ENCODE measurements at places on chromosomes 1 and 21.

- DNase-seq = no peak
Observed at GRCh38 chr1:211305044-211305443, 21.6 kb upstream of the TRAF5 start.

DNA sequence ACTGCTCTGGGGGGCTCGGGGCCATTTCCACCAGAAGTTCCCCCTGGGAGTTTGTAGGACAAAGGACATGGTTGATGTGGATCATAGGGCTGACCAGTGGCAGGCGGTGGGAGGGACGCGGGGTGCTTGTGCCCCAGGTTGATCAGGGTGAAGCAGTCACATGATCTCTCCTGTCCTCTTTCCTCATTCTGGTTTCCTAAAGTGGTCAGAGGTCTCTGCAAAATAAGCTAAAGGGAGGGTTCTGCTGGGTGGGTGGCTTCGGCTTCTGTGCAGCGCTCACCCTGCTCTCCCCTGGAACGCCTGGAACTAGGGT is 9.2 kb downstream of the PDXK start:
- no peak for DNase-seq

DNA sequence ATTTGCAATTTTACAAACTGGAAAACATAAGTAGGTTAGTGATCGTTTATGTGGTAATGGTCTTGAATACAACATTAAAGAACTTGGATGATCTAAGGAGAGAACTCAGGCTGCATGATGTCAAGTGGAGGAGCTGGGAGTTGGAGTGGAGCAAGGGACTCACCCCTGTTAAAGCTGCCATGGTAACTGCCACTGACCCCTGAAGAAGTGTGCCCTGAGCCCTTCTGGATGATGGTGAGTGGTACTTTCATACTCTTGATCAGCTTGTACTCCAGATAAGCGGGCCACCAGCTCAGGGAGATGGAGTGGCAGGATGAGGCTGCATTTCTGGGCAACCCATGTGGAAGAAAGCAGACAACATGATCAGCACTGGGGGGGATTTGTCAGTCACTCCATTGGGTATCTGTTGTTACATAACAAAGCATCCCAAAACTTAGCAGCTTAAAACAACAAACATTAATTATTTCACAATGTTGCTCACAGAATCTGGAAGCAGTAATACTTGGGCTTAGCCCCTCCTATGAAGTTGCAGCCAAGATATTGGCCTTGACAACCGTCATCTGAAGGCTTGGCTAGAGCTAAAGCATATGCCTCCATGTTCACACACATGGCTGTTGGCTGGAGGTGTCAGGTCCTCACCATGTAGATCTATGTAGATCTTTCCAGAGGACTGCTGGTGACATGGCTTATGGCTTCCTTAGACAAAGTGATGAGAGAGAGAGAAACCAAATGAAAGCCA is 213.8 kb downstream of the DUSP10 start:
- DNase-seq = no peak

GRCh38 chr1:47692196-47692595 is 254.4 kb downstream of the FOXD2 start:
- no peak for DNase-seq

- DNase-seq = no peak
Observed at GRCh38 chr1:183670169-183670568, 17.1 kb upstream of the APOBEC4 start.

DNA sequence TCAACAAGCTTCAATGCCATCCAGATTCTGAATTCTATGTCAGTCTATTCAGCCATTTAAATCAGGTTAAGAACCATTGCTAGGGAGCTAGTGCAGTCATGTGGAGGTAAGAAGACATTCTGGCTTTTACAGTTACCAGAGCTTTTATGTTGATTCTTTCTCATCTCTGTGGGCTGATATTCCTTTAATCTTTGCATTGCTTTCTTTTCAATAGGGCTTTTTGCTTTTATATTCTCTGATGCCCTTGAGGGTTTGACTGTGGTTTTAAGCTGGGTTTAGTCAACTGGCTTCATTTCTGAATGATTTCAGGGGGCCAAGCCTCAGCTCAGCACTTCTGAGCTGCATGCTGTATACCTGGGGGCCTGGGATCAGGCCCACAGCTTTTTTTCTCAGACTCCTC is 51.0 kb upstream of the GORAB start:
- DNase-seq = no peak

DNA sequence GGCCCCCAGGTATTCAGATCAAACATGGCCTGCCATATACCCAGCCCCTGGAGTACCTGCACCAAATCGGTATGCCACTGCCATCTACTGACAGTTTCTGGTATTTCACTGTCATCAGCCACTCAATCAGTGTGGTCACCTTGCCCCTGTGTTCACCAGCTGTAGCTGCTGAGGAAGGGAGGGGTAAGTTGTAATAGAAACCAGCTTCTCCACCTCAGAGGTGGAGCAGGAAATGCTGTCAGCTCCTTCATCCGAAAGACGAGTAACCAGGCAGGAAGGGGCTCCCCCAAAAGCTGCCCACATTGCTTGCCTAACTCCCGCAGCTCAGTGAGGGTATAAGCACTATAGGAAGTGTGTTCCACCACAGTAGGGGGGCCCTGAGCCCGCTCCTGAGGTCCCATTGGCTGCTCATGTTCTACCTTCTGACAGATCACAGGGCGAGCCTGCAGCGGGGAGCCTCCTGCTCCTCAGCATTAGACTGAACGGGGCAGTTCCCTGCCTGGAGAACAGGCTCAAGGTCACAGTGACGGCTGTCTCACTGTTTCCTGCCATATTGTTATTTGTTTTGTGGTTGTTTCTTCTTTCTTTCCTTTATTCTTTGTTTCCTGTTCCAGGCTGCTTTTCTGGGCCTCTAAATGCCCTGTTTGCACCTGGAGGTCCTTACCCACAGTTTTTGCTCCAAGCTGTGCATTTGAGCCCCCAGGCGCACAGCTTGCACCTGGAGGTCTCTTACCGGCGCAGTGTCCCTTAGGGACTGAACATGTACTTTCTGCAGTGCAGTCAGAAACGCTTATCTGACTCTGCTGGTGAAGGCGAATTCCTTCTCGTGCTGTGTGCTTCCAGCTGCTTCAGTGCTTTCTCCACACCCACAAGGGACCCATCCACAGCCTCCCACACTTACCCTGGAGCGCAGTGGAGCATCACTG is 1638.3 kb downstream of the MRPL39 start:
- peak; percentile 89 for DNase-seq

DNA sequence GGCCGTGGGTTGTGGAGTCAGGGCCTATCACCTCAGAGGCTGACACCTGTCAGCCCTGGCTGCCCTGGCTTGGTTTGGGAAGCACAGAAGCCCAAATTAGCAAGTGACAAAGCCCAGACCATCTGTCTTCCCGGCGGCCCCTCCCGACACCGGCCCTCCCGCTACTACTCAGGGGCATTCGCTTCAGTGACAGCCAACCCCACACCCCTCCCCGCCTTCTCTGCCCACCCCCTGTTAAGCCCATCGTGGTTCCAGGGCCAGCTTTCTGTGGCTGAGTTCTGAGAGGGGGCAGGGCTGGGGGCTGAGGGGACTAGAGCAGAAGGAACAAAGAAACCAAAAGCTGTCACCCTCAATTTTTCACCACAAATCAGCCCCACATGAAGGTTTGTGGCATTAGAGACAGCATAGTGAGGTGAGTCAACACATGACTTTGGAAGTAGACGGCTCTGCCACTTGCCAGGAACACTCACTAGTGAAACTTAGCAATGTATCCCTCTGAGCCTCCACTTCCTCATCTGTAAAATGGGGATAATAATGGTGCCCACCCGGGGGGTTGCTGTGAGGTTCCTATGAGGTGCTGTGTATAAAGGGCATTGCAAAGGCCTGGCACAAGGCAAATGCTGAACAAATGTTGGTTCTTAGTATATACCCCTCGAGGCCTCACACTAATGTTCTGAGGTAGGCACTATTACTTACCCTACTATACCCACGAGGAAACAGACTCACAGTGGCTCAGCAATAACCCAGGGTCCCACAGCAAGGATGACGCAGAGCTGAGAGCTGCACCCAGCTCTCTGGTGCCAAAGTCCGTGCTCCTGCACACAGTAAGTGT is 5.2 kb upstream of the TNNI1 start:
- DNase-seq = no peak

DNA sequence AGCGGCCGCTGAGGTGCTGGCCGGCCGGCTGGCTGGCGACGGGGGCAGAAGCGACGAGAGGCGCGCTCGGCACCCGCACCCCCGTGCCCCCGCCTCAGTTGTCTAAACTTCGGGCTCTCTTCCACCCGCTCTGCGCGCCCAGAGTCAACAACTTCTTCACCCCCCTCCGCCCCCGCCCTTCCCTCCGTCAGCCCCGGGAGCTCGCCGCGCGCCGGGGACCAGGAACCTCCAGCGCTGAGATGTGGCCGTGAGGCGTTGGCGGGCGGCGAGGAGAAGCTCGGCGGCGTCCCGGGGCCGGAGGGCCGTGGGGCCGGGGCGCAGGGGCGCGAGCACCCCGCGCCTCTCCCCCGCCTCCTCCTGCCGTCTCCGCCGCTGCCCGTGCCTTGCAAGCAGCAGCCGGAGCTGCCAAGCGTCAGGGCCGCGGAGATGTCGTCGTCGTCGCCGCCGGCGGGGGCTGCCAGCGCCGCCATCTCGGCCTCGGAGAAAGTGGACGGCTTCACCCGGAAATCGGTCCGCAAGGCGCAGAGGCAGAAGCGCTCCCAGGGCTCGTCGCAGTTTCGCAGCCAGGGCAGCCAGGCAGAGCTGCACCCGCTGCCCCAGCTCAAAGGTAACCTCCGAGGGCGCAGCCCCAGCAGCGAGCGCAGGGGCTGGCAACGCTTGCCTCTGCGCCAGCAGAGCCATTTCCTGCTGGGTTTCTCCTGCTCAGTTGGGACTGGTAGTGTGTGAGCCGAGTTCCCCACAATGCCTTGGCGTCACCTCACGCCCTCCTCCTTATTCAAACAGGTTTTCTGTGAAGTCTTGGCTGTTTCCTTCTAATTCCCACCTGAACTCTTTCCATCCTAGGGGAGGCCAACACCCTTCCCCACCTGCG is 710 bp downstream of the PPP2R5A start:
- no peak for DNase-seq

DNA sequence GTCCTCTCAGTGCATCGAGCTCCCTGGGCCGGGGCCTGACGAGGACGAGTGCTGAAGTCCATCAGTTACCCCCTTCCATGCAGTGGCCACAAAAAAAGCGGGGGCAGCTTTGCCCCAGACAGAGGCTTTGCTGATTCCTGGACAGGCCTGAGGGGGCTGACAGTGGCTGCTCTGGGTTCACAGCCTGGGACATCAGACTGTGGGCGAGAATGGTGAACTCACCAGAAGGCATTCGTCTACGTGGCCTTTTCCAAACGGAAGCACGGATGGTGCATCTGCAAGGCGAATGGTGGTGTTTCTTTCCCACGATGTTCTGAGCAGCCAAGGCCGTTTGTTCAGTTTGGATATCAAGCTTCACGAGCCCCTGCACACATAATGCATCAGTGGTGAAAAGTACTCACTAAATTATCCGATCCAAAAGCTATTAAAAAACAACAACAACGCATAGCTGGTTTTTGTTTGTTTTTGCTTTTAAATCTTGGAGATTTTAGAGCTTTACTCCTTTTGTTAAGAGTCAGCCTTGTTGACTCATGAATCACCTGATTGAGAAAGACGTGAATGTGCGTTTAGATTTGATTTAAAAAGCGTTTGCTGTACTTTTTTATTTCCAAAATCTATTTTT is 6.3 kb upstream of the ZBTB21 start:
- DNase-seq = no peak

DNA sequence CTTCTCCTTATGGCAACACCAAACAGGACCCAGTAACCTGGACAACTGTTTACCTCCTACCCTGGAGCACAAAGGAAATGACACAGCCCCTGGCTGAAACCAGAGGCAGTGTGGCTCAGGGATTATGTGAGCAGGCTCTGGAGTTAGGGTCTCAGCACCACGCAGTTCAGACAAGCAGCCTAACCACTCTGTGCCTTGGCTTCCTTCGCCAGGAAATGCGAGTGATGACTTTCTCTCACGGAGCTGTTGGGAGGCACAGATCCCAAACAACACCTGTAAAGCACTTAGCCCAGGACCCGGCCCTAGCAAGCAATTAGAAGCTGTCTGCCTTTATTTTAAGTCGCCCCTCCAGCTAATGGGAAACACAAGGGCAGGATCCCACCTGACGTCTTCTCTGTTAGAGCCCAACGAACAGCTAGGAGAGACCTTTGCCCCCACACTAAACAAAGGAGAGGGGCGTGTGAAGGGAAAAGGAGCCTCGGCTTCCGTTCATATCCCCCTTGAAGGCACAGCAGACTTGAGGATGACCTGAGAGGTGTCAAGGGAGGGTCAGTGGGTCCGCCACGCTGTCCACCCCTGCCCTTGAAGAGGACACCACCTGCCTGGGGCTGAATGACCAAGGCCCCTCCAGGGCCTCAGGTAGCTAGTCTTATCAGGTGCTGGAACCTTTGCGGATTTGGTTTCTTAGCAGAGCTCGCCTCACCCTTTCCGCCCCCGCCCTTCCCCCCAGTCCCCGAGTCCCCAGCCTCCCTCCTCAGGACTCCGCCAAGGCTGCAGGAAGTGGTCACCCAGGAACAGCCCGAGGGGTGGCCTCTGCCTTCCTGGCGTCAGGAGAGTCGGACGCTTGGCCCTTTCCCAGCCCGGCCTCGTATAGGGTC is 860 bp downstream of the TMEM63A start:
- DNase-seq = no peak

- DNase-seq = no peak
Observed at GRCh38 chr21:44790368-44790767, 11.3 kb downstream of the UBE2G2 start.

GRCh38 chr1:40248412-40248811 is 675 bp downstream of the TMCO2 start:
- no peak for DNase-seq

DNA sequence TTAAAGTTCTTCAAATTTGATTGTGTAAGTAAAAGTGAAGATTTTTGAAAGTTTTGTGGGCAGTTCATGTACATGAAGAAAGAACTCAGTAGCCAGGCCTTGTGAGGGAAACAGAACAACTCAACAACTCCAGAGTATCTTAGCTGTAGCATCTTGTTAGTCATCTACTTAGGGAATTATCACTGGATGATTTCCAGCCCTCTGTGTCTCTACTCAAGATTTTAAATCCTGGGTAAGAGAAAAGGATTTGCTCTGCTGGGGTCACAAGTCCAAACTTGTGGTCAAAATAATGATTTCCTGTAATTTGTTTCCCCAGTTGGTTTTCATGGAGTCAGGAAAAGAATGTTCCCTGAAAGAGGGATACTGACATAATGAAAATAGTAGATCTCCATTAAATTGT is 8.2 kb downstream of the OR10T2 start:
- no peak for DNase-seq

GRCh38 chr1:21241771-21242581 is 48.3 kb downstream of the ECE1 start:
- DNase-seq = no peak
